Ovary (tissue), 10 donors: ENCODE measurements at places on chromosomes 13 and 19. TPM values are rescaled to one million over a fixed set of nuclear protein-coding genes. Genes with fewer than 3 reads are reported as not detected.

- DNase-seq: no peak
Observed at GRCh38 chr13:33176526-33176925, 109.0 kb downstream of the STARD13 start.

The KIR2DL3 gene
- not detected for polyA plus RNA-seq

The CEACAM8 gene
- not detected for polyA plus RNA-seq

The PLK5 gene
- polyA plus RNA-seq: not detected
